ENCODE measurements at places on chromosomes 11 and 22.

- DNase-seq: no peak
Measured at GRCh38 chr22:47389201-47389600, 626.8 kb downstream of the TBC1D22A start.

GRCh38 chr11:9028581-9028980 is 24.8 kb upstream of the NRIP3 start:
- no peak for DNase-seq

GRCh38 chr11:116167706-116168458 is 604.9 kb downstream of the BUD13 start:
- DNase-seq: no peak

DNA sequence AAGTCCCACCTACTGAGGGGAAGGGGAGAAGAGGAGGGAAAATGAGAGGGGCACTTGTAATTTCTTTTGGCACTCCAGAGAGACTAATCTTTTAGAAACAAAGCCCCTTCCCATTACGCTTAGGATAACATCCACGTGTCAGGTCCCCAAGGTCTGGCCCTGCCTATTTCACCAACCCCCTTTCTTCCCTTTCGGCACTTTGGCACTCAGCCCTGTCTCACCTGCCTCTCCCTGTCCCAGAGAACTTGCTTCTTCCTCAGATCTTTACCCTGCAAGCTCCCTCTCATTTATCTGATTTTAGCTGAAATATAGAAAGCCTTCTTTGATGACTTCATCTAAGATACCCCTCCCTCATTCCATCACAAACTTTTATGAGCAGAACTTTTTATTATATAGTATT is 55.5 kb downstream of the RASSF10 start:
- DNase-seq: no peak

DNA sequence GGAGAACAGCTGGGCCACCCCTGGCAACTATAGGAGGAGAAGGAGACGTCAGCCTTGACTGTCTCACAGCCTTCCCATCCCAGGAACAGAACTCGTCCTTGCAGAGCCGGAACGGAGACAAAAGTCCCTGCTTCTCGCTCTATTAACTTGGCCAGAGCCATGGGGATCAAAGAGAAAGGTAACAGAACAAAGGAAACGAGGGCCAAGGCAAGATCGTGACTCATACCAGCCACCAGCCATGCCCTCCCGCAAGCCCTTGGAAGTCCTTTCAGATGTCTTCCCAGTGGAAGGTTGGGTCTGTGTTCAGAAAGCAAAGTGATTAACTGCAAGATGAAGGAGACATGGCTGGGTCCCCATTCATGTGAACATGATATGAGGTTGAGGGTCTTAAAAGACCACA is 64.7 kb downstream of the PDE2A start:
- DNase-seq: no peak

Data from activated gamma-delta T cell treated with Interleukin-2 at 50 U/mL for 16 hours (primary cell).